Naive thymus-derived CD4-positive, alpha-beta T cell (primary cell): ENCODE measurements at places on chromosomes 1 and 21. TPM values are rescaled to one million over a fixed set of nuclear protein-coding genes. Genes with fewer than 3 reads are reported as not detected.

DNA sequence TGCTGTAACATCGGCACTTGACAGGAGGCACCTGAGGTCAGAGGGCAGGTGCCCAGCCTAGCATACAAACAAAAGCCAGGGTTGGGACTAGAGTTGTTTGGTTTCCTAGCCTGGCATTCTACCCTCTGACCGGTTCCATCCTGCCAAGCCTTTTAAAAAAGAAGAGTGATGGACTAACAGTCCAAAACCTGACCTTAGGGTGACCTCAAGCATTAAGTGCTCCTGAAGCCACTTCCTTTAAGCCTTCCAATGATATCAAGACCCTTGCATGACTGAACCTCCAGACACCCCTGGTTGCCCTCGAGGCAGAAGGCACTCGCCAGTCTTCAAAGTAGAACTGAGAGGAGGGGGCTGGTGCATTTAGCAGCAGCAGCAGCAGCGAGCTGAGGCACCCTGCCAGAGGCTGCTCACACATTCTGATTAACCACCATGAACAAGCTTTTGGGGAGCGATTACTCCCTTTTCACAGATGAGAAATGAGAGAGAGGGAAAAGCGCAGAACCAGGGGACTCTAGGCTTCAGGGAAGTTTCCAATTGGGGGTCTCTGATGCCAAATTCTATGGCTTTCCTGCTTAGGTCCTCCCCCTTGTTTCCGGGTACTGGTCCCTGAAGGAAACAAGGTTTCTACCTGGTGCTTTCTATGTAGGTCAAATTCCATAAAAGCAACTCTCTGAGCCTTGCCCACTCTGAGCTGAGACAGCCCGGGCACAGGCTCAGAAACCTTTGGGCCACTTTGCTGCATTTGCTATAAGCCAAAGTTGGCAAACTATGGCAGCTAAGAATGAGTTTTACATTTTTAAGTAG, 9.2 kb downstream of the SLC2A1 start:
- no peak for DNase-seq

GRCh38 chr1:86380257-86380861, 15.8 kb downstream of the ODF2L start:
- peak; percentile 46 for DNase-seq

DNA sequence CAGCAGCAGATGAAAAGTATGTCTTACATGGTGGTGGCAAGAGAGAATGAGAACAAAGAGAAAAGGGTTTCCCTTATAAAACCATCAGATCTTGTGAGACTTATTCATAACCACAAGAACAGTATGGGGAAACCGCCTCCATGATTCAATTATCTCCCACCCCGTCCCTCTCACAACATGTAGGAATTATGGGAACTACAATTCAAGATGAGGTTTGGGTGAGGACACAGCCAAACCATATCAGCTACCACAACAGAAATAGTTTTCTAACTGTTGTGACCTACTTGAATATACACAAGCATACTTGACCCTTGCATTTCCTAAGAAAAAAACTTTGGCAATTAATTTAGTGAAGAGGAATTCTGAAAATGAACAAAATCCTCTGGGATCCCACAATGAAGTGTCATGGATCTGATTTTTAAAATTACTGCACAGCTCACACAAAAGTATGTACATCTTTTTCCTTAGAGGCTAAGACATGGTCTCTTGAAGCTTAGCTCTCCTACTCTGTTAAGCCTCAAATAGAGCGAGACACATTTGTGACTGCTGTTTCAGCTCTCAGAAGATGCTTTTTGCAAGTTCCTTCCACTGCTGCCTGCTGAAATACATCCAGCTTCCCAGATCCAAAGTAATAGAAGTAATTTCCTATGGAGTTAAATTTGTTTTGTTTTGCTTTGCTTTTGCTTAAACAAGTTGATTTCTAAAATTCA, 265.8 kb downstream of the DPYD start:
- no peak for DNase-seq

GRCh38 chr1:154859151-154859785, 10.8 kb downstream of the KCNN3 start:
- no peak for DNase-seq

DNA sequence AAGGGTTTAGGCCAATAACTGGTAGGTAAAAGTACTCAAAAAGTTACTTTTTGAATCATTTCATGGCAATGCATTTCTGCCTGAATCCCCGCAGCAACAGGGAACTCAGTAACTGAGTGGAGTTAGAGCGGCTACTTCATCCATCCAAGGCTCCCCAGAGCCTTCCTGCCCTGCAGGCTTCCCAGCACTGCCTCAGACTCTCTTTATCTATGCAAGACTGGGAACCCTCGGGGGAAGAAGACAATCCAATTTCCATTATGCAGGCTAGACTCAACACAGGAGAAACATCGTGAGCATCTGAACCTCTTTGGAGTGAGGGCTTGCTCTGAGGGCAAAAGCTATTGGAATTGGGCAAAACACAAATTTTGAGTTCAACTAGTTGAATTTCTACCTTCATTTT, 23.1 kb downstream of the ZMYND12 start:
- no peak for DNase-seq

Gene AMY1A
- not detected for polyA plus RNA-seq

Gene SELENBP1
- polyA plus RNA-seq: not detected
